Cortex of kidney (tissue), 1 donor: ENCODE measurements at places on chromosomes 6 and 20.

- DNase-seq = no peak
Measured at GRCh38 chr6:167109651-167110050, 13.2 kb upstream of the CCR6 start.

DNA sequence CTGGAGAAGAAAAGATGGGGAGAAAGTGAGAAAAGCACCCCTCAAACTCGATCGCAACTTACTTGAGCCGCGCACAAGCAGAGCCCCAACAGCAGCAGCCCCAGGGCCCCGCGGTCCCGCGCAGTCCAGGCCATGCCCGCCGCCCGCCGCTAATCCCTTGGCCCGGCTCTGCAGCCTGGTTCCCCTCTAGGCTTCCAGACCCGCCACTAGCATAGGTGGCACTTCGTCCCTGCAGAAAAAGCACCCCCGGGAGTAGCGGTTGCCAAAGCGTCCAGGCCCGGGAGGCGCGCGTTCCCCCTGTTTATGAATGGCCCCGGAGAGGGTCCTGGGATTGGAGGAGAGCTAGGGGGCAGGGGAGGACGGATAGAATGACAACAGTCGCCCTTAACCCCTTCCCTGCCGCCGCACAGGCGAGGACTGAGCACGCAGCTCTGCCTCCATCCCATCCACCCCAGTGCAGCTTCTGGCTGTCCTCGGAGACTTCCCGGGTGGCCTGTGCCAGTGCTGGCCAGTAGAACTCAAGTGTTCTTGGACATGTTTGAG is 19.9 kb downstream of the COL9A1 start:
- DNase-seq = no peak

- no peak for DNase-seq
Measured at GRCh38 chr6:116524236-116524635, 12.8 kb downstream of the CALHM5 start.

DNA sequence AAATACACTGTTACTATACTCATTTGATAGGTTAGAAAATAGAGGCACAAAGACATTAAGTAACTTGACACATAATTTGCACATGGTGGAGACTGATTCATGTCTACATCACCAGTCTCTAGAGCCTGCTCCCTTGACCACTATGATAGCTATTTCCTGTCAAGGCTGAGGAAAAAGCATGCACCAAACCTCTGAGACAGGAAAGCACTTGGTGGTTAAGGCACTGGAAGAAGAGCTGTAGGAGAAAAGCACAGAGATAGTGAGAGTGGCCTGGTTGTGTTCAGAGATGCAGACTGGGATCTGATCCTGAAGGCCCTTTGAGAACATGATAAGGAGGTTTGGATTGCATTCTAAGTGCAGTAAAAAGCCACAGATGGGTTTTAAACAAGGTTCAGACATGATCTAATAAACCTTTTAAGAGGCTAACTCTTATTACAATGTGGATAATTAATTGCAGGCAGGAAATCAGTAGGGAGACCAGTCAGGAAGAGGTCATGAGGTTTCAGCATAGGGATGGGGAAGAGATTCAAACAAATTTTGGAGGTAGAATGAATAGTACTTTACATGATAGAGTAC is 168.9 kb downstream of the PHF3 start:
- DNase-seq = no peak
